ENCODE measurements at places on chromosomes 3 and 15. TPM values are rescaled to one million over a fixed set of nuclear protein-coding genes. Genes with fewer than 3 reads are reported as not detected.

The GOLGA6D gene
- total RNA-seq: not detected

The MKRN2OS gene
- total RNA-seq: not detected

The SLC35A5 gene
- 15.0 TPM for total RNA-seq

The CCDC54 gene
- not detected for total RNA-seq

The CIDEC gene
- 76.8 TPM for total RNA-seq

The CATSPER2 gene
- 0.24 TPM for total RNA-seq

The SLC6A20 gene
- 0.08 TPM for total RNA-seq

The FAM81A gene
- 10.1 TPM for total RNA-seq

The PRR23B gene
- total RNA-seq: not detected

The MRAS gene
- 8.2 TPM for total RNA-seq

The CACNA2D2 gene
- total RNA-seq: 0.53 TPM

The SEMA3G gene
- total RNA-seq: 0.06 TPM

The SLC28A1 gene
- total RNA-seq: not detected

The CFAP44 gene
- total RNA-seq: 1.5 TPM

The C15orf62 gene
- 0.03 TPM for total RNA-seq

The TM4SF18 gene
- total RNA-seq: 29.7 TPM

The SEMA3F gene
- 20.9 TPM for total RNA-seq

The DUOXA2 gene
- not detected for total RNA-seq

The ST8SIA2 gene
- 0.48 TPM for total RNA-seq

The UROC1 gene
- not detected for total RNA-seq

The IGDCC3 gene
- 0.10 TPM for total RNA-seq

The MED12L gene
- total RNA-seq: 0.42 TPM

The RTP3 gene
- total RNA-seq: not detected

The SUMF1 gene
- total RNA-seq: 20.5 TPM

The ITPKA gene
- total RNA-seq: 9.7 TPM

The TYRO3 gene
- total RNA-seq: 18.2 TPM

The NR1I2 gene
- total RNA-seq: not detected

The ADGRG7 gene
- not detected for total RNA-seq

The USP50 gene
- total RNA-seq: not detected

The RTP1 gene
- not detected for total RNA-seq

The RETNLB gene
- not detected for total RNA-seq

The ALDH1A2 gene
- total RNA-seq: 0.15 TPM

The GABRA5 gene
- 97.2 TPM for total RNA-seq

The DENND6A gene
- 8.0 TPM for total RNA-seq

The ALDH1A3 gene
- 20.1 TPM for total RNA-seq

The PARL gene
- 67.0 TPM for total RNA-seq

The SLC9C1 gene
- not detected for total RNA-seq

The C2CD4B gene
- total RNA-seq: 0.37 TPM

The SYNPR gene
- total RNA-seq: not detected

The DZIP1L gene
- 11.0 TPM for total RNA-seq

The TLR9 gene
- not detected for total RNA-seq

The FBXO40 gene
- not detected for total RNA-seq

The TMEM108 gene
- total RNA-seq: not detected

The TMEM40 gene
- total RNA-seq: 0.28 TPM

The CILP gene
- total RNA-seq: 0.46 TPM

The PIERCE2 gene
- 4.7 TPM for total RNA-seq
